ENCODE measurements at places on chromosomes 3 and 15.
A peak's percentile ranks its signal among the peaks of the same experiment; 100 is the strongest.

DNA sequence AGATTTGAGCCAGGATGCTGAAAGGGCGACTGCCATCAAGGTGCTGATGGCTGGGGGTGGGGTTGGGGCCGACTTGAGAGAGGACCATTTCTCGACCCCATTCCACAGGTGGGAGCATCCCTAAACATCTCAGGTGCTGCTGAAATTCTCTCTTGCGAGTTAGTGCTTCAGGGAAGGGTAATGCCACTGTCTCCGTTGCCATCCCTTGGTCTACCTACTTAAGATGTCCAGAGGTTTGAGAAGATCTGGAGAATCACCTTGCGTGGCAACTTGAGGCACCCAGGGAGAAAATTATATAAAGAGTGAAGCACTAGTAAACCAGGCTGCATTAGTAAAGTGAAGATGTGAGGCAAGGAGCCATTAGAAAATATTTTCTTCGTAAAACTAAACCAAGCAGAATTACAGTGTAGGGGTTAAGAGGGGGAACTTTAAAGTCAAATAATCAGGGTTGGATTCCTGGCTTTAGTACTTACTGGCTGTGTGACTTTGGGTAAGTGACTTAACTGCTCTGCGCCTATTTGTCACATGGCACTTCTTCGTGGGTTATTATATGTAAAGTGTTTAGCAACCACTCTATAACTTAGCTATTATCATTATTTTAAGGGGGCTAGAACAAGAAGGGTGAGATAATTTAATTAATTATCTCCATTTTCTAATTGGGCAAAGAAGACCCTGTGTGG, 662 bp upstream of the RFTN1 start:
- no peak for DNase-seq

DNA sequence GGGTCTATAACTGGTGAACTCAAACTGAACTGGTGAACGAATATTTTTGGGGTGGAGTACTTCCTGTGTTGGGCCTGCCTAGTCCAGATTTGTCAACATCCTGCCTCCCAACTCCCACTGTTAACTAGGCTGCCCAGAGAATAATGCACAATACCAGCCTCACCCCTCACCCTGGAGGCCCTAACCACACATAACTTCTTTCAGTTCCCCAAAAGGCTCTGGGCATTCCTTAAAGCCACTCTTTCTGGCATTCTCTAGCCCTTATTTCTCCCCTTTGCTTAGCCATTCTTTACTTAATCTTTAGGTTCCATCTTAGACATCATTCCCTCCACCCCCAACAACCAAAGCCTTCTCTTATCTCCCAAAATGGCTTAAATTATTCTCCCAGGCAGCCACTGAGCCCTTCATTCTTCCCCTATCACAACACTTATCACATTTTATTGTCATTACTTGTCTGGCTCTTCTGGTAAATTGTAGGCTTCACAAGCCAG, 9.1 kb upstream of the SEC11A start:
- DNase-seq: no peak

- no peak for DNase-seq
These were observed 25.9 kb downstream of the CSTA start for GRCh38 chr3:122350814-122351418.

DNA sequence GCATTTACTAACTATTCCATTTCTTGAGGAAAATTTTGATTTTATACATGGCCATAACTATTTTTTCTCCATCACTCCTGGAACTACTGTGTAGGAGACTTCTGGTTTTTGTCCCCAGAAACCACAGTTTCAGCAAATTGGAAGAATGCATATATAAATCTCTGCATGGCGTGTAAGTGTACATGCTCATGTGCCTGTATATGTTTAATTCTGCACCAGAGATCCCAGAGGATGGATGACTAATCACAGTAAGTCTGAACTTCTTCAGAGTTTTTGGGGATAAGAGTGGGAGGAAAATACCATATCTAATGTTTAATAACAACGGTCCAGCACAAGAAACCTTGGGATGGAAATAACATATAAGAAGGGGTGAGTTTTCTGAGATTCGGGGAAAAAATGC, 10.9 kb upstream of the COL6A6 start:
- DNase-seq: no peak

DNA sequence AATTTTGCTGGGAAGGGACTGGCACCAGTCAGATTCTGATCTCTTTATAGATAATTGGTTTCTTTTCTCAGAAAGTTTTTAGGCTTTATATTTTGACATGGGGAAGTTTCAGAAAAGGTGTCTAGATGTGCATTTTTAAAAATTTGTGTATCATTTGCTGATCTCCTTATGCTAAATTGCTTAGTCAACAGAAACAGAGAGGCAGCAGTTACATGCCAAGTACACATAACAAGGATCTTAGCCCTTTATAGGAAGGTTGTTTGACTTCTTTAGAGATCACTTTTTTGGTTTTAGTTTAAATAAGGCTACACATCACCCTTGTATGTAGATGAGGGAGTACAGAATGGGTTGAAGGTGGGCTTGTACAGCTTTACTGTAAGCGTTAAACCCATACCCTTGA, 53.5 kb downstream of the RAP2B start:
- DNase-seq: no peak

GRCh38 chr3:39414421-39414907, 7.9 kb downstream of the RPSA start:
- DNase-seq: no peak

GRCh38 chr15:57438166-57438565, 61.9 kb downstream of the CGNL1 start:
- DNase-seq: no peak

GRCh38 chr15:99209326-99209725, 40.1 kb downstream of the TTC23 start:
- DNase-seq: no peak

- DNase-seq: no peak
These were observed 5.8 kb upstream of the PLA2G4D start for GRCh38 chr15:42100021-42100800.

- no peak for DNase-seq
These were observed 221.3 kb upstream of the GAP43 start for GRCh38 chr3:115401851-115402501.

GRCh38 chr3:149701206-149701976, 43.6 kb upstream of the WWTR1 start:
- no peak for DNase-seq

GRCh38 chr3:157499342-157499963, 3.8 kb downstream of the VEPH1 start:
- DNase-seq: no peak

GRCh38 chr3:115760716-115761115, 137.4 kb downstream of the GAP43 start:
- DNase-seq: no peak

DNA sequence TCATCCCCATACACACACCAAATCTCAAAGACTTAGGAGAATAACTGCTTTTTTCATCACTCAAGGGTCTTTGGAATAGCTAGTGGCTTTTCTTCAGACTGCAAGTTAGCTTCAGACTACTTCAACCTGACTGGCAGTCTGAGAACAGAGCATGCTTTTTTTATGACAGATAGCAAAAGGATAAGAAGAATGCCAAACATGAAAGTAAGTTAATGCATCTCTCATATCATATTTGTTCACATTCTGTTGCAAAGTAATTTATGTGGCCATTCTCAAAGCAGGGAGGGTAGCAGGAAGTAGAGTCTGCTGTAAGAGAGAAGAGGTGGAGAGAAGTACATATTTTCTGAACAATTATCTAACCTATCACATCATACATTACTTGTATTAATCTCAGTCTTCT, 544.4 kb downstream of the ZPLD1 start:
- no peak for DNase-seq

- DNase-seq: no peak
These were observed 79.0 kb upstream of the VGLL3 start for GRCh38 chr3:87069971-87070370.

GRCh38 chr3:4359805-4360502, 56.8 kb downstream of the SETMAR start:
- no peak for DNase-seq

GRCh38 chr3:182818296-182818978, 25.1 kb downstream of the ATP11B start:
- no peak for DNase-seq

DNA sequence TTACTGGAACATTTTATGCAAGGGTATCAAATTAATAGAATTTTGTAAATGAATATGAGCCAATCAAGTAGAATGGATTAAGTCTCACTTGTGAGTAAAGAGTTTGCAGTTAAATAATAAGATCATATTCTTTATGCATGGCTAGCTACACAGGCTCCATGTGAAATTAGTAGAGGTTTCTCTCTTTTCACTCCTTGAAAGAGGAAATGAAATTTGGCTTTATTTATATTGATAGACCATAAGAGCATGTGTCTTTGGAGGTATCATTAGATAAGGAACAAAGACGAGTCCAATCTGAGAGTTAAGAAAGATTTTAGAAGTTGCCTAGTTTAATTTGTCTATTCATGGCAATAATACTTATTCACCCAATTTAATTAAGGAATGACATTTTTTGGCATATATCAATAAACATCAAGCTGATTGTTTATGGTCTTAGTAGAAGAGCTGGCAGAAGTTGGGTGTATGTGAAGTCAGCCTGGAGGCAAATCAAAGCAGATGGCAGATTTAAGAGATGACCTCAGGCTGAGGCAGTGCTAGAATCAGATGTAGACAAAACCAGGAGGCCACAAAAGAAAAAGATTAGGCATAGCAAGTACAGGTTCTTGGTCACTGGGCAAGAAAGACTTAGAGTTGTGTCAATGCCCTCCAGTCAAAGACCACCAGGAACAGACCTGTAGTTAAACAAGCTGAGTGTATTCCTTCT, 406.5 kb upstream of the ARHGEF26 start:
- DNase-seq: no peak

GRCh38 chr15:77783636-77784035, 150.9 kb upstream of the LINGO1 start:
- DNase-seq: no peak

- DNase-seq: no peak
These were observed 89.0 kb downstream of the IQSEC1 start for GRCh38 chr3:12984023-12984823.

DNA sequence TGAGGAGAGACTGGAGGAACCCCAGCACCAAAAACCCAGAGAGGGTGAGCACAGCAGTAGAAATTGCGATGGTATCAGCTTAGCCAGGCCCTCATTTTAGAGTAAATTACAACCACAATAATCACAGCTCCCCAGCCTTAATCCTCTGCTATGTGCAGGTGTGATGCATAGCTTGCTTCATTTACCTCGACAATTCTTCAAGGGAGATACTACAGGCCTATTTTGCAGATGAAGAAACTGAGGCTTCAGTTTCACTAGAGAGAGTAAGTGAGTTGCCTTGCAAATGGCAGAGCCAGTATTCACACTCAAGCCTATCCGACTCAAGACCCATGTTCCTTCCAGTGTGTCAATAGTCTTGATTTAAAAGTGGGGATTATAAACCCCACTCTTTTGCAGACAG, 33.4 kb downstream of the LSM3 start:
- DNase-seq: no peak

GRCh38 chr3:12541625-12542024, 3.7 kb downstream of the MKRN2OS start:
- DNase-seq: no peak

DNA sequence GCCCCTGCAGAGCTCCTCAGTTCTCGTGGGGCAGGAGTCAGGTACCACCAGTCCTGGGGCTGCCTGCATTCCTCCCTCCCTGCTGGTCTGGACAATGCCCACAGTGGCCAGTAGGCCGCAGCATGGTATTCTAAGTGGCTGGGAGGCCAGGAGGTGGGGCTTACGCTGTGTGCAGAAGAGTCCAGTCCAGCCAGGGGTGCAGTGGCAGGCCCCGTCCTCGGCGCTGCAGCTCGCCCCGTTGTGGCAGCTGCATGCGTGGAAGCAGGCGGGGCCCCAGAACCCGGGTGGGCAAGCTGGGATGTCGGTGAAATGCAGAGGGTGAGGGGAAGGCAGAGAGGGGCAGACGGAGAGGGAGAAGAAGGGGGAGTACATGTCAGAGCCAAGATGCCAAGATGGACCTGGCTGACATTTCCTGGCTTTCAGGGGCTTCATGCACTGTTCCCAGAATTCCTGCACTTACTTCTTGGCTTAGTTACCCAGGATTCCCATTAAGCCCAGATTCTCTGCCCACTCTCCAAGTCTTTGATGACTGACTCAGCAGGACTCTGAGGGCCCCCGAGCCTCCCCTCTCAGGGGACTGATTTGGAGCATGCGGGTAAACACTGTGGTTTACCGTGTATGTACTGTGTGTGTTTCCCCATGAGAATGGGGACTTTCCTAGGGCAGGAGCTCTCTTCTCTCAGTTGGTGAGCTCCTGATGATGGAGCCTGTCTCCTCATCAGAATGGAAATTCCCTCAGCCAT, 47.5 kb downstream of the RAB11A start:
- DNase-seq: peak; percentile 31

DNA sequence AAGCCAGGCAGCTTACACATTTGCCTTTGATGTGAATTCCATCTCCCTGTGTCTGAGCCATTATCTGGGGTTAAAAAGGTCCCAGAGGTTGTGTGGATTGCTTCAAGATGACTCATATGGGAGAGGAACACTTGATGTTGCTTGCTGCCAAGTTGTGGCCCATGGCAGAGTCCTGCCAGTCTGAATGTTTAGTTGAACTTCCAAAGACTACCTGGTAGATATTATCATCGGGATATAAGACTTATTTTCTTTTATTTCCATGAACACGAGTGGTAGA, 85.6 kb downstream of the TJP1 start:
- DNase-seq: no peak

- no peak for DNase-seq
These were observed 24.8 kb upstream of the CMTM7 start for GRCh38 chr3:32366638-32367397.

DNA sequence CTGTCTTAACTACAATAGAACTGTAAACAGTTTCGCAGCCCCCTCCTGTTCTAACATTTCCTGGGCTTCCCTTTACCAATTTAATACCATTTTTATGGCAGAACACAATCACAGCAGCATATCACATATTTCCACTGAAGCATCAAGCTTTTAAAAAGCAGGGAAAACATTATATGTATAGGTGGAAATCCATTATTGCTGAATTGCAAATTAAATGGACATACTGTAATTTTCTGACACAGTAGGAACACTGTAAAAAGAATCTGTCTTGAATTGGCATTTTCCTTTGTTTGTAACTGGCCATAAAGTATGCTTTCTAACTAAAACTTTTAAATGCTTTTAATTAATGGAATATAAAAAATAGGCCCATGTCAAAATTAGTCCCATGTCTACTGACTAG, 1385.8 kb downstream of the SI start:
- DNase-seq: no peak

DNA sequence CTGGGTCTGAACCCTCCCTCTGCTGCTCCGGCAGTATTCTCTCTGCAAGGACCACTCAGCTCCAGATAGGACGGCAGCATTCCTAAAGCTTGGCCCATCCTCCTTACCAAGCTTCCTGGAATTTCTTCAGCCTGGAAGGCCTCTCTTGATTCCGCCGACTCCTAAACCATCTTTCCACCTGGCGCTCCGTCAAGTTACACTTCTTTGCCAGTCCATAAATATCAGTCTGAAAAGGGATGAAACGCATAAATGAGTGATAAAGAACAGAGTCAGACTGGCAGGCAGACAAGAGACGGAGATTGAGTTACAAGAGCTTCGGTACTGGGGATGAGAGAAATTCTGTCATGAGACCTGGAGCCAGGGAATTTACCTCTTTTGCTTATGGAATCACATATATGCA, 44.3 kb downstream of the CERS3 start:
- no peak for DNase-seq

- no peak for DNase-seq
These were observed 34.7 kb upstream of the ZPLD1 start for GRCh38 chr3:102400142-102400541.
